ENCODE measurements at places on chromosomes 5 and 9.

DNA sequence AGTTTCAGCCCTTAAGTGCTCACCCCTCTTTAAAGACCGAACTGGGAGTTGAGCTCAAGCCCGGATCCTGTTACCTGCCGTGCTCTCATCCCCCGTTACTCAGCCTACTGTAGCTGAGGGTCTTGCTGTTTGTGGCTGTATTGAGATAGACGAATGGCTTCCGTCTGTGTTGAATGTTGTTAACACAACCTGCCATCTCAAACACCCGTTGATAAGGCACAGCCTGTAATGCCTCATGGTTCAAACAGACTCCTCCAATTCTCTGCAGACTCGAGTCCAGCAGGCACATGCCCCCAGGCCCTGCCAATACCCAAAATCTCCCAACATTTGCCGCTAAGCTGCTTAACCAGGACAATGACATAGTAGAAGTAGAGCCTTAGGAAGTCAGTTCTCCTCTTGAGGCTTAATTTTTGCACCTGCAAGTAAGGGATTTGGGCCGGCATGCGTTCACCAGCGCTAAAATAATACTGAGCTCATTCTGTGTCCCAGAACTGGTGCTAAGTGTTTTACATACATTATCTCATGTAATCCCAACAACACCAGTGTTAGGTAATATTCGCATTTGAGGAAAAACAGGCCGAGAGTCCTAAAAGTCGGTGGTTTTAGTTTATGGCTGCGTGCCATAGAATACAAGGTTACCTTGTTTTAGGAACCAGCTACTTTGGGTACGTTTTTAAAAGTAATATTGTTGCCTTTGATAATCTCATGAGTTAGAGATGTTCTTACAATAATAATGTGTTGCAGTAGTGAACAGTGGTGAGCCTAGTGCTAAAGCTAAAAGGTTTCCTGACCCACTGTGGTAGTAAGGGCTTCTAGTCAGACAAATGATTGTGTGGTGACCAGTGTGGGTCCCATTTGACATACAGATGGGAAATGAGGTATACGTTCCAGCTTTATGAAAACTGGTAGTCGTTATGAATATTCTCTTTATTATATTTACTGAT lies 1.5 kb upstream of the RFX3 start:
- peak; percentile 68 for DNase-seq

DNA sequence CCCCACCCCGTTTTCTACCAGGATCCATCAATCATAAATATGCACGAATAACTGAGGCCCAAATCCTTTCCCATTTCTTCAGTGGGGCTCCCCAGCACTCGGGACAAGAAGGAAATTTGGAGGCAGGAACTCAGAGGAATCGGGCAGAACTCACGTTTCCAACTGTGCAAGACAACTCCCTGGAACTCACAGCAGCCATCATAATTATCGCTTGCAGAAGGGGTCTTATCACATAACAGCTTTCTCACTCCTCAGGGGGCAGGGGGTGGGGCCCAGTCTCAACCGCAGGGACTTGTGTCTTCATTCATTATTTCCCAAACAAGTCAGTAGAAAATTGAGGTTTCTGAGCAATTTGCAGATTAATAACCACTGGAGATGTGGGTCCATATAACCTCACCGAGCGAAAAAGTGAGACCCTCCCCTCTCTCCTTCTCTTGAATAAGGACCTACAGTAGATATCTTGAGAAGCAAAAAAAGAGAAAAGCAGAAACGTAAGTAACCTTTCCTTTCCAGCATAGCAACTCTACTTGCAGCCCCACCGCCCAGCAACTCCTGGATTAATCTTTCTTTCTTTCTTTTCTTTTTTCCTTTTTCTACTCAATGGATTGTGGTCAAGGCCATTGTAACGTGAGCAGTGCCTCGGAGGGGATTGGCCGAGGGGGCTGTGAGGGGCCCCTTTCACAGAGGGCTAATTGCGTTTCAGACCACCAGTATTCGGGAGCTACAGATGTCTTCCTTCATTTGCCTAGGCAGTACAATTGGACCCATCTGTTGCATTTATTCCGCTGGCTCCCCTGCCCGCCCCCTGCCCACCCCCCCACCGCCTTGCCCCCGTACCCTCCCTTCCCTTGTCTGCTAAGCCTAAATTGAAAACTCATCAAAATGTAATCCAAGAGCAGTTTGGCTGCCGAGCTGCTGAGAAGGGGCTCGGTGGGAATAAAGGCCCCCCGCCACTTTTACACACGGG lies 24.7 kb upstream of the TIFAB start:
- no peak for DNase-seq

DNA sequence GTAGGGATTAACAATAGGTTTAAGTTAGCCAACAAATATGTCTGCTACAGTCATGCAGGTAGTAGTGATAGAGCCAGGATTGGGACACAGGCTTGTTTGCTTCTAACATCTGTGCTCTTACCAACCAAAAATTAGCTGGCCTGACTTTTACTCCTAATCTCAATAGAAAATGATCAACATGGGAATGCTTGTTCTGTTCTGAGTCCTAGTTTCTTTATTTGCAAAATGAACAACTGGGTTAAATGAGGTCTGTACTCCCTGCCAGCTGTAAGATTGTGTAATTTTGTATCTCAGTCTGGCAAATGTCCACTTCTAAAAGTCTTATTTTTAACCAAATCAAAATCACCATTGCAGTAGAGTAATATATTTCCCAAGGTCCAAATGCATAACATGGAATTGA lies 216.8 kb downstream of the NMUR2 start:
- DNase-seq: no peak

DNA sequence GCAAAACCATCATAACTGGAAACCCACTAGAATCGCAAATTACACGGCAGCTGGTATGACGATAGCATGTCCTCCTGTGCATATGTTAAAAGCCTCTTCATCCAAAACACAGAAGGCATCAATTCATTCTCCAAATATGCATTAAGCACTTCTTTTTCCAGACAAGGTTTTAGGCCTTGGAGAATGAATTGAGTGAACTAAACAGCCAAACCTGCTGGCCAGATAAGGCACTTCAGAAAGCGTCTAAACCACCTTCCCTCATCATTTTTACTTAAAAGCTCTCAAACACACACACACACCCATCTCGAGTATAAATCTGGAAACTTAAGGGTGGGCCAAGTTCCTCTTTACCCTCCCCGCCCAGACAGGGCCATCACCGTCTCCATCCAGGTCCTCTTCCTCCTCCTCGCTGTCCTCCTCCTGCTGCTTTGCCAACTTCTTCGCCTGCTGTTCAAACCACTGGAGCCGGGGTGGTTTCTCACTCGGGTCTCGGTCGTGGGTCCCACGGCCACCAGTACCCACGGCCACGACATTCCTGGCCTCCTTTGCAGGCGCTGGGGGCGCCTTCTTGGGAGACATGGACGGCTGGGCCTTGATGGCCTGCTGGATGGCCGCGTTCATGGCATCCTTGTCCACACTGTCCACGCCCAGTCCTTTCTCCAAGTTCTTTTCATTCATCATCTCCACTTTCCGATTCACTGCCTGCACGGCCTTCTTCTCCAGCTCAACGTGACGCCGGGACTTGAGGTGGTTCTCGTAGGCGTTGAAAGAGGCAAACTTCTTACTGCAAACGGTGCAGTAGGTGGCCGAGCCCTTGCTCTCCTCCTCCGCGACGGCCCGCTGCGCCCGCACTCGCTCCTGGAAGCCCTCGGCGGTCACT lies 696 bp downstream of the ZNF622 start:
- DNase-seq: no peak

DNA sequence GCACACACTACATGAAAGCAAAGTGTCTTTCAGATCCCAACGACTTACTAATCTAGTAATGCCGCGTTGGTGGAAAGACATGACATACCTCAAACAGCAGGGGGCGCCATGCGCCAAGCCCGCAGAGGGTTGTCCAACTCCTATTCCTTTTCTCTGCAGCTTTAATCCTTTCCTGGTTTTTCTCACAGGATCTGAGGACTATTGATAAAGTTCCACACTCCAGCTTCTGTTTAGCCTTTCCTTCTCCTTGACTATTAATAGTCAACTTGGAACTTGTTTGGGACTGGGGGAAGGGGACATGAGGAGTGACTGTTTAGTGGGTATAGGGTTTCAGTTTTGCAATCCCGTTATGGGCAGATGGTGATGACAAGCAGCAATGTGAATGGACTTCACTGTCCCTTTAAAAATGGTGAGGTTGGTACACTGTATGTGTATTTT lies 62.9 kb downstream of the OTULIN start:
- DNase-seq: peak; percentile 80

- peak; percentile 11 for DNase-seq
These were observed 257.1 kb downstream of the SAXO1 start for GRCh38 chr9:18775930-18776329.

GRCh38 chr5:14684757-14685156 lies 20.2 kb downstream of the OTULIN start:
- no peak for DNase-seq

DNA sequence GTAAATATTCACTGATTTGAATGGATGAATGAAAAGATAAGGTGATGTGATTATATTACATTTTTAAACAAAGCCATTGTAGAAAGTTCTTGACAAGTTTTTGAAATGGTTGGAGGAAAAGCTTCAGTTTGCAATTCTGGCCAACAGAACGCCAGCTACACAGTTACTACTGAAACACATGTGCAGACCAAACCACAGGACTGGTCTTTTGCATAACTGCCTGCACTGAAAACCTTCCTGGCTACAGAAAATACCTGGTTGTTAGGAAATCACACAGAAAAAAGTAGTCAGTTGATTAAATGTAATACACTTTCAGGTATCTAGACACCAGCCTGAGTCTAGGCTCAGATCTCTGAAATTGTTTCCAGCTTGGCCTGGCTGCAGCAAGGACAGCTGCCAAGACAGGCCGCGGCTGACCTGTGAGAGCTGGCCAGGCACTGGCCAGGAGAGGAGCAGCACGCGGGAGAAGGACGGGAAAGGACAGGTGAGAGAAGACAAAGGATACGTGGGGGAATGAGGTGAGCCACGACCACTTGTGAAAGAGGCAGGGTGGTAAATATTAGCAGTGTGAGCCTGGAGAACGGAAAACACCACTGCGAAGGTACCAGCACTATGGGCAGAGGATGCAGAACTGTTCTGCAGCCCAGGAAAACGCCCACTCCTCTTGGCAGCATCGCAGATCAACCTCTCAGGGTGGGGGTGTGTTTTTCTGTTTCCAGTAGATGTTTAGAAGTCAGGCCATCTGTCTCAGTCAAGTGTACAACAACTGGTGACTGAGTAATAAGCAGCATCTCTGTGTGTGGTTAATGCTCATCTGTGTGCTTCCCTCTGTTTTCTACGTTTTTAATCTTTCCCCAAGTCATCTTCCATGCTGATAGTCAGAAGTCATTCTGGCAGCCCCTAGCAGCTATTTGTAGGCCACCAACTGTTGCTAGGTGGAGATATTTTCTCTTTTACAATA lies 137.4 kb downstream of the SCAMP1 start:
- no peak for DNase-seq

- DNase-seq: no peak
These were observed 161.7 kb downstream of the OXCT1 start for GRCh38 chr5:41708604-41708940.

DNA sequence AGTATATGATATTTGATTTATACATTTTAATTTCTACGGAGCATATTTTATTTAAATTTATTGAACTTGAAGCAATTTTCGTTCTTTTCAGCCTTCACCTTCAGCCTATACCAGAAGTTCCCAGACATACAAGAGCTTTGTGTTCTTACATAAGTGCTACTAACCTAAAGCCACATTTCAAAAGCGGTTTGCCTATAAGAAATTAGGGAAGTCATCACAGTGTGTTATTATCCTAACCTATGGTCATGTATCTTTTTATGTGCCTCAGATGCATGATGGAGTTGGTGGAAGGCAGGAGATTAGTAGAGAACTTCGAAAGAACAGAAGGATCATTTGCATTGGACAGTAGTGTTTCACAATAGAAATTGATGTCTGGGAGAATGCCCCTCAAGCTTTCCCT lies 3.1 kb downstream of the KIF2A start:
- no peak for DNase-seq
